ENCODE measurements at places on chromosomes 13 and 19.

- no peak for DNase-seq
Measured at GRCh38 chr13:84946192-84946591, 853.0 kb downstream of the SLITRK6 start.

DNA sequence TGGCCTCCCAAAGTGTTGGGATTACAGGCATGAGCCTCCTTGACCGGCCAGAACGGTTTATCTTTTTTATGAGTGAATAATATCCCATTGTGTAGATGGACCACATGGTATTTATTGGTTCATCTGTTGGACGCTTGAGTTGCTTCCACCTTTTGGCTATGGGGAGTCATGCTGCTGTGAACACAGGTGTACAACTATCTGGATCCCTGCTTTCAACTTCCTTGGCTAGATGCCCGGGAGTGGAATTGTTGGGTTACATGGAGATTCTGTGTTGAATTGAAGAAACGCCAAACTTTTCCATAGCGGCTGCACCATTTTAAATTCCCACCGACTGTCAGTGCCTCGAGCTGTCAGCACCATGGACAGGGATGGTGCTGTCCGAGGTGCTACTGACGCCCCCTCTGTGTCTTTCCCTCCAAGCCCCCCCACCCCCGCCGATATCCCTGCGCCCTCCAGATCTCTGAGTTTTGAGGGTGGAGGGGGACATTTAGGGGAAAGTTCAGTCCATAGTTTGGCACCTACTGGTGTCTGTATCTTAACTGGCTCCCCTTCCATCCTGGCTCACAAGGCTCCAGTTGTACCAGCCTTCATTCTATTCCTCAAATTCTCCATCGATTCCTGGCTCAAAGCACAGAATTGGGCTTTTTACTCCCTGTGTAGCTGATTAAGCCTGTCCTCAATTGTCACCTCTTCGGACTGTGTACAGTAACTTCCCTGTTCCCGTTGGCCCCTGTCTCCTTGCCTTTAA lies 27.3 kb downstream of the PNPLA6 start:
- peak; percentile 18 for DNase-seq

DNA sequence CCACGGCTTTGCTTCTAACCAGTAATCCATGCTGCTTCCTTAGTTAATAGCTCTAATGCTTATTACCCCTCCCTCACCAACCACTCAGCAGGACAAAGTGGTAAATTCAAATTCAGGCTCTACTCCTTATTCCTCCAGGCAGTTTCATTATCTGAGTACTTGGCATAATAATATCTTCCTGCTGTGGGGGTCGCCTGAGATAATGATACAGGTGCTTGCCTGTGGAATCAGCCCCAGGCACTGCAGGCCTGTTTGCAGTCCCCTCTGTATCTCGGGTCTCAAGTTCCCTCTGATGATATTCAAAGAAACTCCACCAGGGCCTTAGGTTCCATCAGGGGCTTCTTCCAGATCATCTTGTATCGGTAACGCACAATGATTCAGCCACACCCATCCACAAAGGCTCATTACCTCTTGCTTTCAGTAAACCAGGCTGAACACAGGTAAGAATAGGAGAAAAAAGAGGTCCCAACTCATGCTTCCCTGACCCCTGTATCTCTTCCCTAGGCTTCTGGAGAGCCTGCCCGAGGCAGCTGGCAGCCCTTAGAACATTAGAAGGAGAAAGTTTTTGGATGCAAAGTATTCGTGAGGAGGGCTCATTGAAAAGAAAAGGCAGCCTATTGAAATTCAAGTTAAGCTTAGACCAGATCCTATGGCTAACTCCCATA lies 14.3 kb upstream of the FOXO1 start:
- no peak for DNase-seq

- DNase-seq: no peak
Measured at GRCh38 chr13:99969453-99969918, 2.1 kb downstream of the ZIC5 start.

DNA sequence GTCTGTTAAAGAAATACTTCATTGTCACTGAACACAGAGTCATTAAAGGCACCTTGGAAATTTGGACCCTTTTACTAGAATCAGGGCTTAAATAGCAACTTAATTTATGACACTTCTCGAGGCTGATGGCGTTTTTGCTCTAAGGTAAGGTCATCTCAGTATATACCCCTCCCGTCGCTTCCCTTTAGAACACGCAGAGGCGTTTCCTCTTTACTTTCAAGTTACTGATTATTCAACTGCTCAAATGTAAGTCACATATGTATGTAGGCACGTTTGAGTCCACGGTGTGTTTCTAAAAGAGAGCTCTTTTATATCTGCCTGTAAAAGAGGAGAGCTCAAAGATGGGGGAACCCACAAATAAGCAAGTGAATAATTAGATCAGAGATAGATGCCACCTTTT lies 181.5 kb downstream of the TSHZ3 start:
- DNase-seq: no peak

DNA sequence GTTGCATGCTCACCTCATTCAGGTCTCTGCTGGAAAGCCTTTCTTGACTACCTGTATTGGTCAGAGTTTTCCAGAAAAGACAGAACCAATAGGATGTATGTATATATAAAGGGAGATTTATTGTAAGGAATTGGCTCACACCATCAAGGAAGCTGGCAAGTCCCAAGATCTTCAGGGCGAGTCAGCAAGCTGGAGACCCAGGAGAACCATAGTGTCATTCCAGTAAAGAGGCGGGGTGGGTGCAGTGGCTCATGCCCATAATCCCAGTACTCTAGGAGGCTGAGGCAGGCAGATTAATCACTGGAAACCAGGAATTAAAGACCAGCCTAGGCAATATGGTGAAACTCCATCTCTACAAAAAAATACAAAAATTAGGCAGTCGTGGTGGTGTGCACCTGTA lies 30.4 kb upstream of the FARP1 start:
- DNase-seq: no peak

DNA sequence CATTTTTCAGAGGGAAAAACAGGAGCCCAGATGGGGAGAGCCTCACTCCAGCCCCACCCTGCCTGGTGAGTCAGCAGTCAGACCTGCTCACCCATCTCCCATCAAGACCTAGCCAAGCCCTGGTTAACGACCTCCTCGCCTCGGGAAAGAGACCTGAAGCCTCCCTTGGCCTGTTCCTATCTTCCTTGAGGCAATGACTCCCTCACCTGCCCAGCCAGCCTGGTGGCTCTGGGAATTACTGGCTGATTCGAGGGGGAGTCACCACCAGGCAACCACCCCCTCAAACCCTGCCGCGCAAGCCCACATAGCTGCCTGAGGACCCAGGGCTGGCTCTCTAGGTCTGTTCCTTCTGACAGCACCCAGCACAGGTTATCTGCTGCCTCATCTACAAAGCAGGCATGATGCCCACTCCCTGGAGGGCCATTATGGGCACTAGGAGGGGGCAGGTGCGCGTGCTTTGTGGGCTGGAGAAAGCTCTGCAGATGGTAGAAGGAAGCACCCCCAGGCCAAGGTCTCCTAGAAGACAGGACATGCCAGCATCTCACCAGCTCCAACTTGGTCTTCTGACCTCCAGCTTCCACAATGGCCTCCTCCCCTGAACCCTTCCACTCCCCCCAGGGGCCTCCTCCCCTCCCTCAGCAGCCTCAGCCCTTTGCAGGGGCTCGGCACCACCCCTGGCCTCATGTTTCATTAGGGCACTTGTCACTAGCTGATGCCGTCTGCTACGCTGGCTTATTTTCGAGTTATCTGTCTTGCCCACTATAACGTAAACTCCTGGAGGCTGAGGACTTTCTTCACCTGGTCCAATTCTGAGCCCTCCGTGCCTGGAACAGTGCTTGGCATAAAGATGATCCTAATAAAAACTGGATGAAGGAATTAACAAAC lies 10.4 kb downstream of the DEDD2 start:
- DNase-seq: no peak

- no peak for DNase-seq
Measured at GRCh38 chr13:29711776-29712175, 116.3 kb upstream of the SLC7A1 start.

DNA sequence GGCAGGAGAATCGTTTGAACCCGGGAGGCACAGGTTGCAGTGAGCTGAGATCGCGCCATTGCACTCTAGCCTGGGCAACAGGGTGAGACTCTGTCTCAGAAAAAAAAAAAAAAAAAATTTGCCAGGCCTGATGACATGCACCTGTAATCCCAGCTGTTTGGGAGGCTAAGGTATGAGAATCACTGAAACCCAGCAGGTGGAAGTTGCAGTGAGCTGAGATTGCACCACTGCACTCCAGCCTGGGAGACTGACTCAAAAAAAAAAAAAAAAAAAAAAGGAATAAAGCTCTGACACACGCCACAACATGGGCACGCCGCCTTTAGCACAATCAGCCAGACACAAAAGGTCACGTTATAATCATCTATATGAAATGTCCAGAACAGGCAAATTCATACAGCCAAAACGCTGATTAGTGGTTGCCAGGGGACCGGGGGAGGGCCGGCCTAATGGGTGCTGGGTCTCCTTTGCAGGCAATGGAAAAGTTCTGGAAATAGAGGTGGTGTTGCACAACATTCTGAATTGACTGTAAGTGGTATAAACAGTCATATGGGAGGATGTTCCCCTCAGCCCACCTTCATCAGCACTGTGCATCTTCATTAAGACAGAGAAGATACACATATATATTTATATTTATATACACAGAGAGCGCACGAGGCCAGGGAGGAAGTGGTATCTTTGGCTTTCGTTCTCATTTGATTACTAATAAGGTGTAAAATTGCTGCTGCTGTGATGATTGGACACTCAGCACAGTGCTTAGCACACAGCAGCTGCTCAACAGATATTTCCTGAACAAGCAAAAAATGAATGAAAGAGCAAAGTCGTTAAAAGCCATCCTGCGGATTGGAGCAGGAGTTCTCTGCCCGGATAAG lies 3.8 kb downstream of the HSPBP1 start:
- no peak for DNase-seq

- DNase-seq: no peak
Measured at GRCh38 chr19:13437919-13438618, 68.2 kb downstream of the CACNA1A start.

DNA sequence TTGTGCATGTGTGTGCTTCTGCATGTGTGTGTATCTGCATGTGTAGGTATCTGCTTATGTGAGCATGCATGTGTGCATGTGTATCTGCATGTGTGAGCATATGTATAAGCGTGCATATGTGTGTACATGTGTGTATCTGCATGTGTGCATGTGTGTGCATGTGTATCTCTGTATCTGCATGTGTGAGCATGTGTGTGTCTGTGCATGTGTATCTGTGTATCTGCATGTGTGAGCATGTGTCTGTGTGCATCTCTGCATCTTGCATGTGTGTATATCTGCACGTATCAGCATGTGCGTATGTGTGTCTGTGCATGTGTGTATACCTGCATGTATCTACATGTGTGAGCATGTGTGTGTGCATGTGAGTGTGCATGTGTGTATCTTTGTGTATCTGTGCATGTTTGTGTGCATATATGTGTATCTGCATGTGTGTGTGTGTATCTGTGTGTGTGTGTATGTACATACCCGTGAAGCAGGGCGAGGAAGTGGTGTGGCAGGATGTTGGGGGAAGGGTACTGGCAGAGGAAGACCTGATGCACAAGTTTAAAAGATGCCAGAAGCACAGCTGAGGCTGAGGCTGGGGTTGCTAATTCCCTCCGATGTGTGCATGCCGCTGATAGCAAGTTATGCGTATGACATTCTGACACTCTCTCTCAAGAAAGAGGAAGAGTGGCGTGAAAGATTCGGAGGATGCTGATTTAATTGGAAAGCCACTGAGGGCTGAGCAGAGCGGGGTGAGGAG lies 64.2 kb downstream of the TEX29 start:
- DNase-seq: no peak

DNA sequence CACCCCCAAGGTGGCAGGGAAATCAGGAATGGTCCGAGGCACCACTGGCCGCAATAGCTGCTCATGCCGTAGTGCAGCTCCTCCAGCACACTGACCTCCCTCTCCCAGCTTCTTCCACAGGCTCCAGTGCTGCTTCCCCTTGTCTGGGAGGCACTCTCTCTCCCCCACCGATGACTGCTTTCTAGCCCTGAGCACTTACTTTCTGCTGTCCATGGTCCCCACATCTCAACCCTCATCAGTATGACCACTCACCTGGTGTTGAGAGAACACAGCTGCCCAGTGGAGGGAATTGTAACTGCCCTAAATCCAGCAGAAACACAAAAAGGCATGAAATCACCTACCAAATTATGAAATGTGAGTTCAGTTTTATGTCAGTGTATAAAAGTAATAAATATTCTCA lies 28.9 kb upstream of the TPP2 start:
- DNase-seq: no peak

DNA sequence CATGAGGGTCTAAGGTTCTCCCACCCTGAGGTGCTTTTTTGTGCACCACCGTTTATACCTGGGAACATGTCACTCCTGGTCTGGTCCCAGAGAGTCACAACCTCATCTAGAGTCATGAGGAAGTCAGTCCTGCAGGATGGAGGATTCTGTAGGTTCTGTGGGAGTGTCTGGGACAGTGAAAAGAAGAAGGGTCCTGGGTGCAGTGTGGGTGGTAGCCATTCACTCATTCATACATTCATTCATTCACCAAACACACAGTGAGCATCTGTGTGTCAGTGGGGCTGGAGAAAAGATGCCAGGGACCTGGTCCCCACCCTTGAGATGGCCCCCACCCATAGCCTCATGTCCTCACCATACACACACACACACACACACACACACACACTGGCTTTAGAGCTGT lies 8.7 kb upstream of the CEACAM18 start:
- no peak for DNase-seq

DNA sequence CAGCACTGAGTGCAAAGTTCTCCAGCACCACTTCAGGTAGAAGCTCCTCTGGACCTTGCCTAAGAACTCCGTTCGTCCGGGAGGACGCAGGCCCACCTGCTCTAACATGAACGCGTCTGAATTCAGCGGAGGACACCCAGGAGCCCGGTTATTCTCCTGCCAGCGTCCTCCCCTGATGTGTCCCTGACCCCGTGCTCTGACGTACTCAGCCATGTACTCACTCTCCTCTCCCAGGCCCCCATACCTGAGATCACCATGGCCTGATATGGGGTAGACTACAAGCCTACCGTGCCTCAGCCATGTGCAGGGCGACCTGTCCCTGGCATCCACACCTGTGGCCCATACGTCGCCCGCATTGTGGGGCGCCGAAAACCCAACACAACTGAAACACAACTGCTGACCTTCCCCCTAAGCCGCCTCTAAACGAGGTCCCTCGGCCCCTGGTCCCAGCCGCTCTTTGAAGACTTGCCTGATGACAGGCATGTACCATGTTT lies 744 bp upstream of the ZNF584 start:
- no peak for DNase-seq

DNA sequence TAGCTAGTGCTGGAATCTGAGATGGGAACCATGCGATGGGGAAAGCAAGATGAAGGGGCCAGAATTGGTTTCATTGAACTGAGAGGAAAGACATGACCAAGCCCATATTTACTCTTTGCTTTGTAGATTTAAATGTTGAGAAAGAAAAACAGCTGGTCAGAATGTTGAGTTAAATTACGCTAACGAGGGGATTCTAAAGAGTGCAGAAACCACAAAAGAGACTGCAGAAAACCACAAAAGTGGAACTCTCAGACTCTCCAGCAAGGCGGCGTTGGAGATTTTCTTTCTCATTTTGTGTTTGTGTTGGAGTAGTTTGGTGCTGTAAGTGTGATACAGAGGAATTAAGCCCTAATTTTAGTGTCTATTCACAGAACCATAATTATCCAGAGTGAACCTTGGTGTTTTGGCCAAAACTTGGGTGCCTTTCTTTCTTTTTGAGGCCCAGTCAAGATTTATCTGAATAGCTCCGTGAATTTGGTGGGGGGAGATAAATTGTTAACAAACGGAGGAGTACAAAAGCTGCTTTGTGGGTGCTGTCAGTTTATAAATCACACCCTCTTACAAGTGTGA lies 26.3 kb downstream of the SAE1 start:
- peak; percentile 90 for DNase-seq

GRCh38 chr13:81058211-81058915 lies 717.4 kb upstream of the SPRY2 start:
- no peak for DNase-seq
